Left cardiac atrium (tissue), 4 donors: ENCODE measurements at places on chromosomes 12 and 14. TPM values are rescaled to one million over a fixed set of nuclear protein-coding genes. Genes with fewer than 3 reads are reported as not detected.

DNA sequence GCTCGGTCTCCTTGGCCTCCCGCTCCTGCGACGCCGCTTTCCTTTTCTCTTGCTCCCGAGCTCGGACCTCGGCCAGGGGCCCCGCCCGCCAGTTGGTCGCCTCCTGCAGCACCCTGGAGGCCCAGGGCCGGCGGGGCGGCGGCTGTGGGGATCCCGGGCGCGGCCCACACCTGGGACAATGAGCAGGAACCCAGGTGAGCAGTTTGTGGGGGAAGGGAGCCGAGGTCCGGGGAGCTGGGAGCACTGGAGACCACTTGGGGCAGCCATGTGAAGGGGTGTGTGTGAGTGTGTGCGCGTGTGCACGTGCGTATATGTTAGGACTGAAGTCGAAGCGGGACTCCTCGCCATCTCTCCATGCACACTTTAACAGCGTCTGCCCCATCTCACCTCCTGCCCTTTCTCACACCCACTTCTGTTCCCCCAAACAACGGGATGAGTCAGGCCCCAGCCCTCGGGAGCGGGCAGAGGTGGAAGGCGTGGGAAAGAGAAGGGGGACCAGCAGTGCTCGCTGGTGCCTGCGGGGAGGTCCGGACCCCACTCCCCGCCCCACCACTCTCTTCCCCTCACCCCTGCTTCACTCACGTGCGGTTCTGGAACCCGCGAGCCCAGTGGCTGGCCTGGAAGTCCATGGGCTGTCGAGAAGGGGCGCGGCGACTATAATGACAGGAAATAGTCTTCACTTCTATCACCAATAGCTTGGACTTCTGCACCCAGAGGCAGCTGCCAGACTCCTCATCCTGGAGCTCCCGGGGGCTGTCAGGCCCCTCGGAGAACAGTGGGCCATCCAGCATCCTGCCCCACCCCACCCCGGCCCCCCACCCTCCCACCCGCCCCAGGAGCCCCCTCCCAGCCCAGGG, 450 bp downstream of the DDN start:
- peak; percentile 39 for DNase-seq

DNA sequence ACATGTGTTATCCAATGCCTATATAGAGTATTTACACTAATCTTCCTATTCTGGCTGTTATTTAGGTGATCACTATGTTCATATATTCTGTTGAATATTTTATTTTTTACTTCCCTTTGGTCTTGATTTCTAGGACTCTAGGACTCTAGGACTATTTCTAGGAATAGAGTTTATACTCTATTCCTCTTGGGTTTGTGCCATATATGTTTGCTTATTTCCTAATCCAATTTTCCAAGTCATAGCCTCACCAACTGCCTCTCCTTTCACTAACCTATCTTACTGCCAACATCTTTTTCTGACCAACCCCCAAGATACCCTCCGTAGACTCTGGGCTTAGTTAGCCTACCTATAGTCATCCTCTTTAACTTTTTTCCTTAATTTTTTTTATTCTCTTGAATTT, 28.5 kb downstream of the ARF6 start:
- DNase-seq = no peak

- DNase-seq = no peak
Measured at GRCh38 chr12:92446083-92446460, 256.7 kb upstream of the PLEKHG7 start.

- no peak for DNase-seq
Measured at GRCh38 chr14:51963286-51963685, 26.1 kb upstream of the RTRAF start.

Gene POTEG
- not detected for total RNA-seq
